CD4-positive, alpha-beta T cell (primary cell): ENCODE measurements at places on chromosomes 1 and 21.

GRCh38 chr1:209845408-209845725, 17.6 kb downstream of the UTP25 start:
- DNase-seq, result no peak
- no peak overlapping the region for H3K4me3 ChIP-seq
- H3K27me3 ChIP-seq, result no peaks in the 10 kb centered on the region

DNA sequence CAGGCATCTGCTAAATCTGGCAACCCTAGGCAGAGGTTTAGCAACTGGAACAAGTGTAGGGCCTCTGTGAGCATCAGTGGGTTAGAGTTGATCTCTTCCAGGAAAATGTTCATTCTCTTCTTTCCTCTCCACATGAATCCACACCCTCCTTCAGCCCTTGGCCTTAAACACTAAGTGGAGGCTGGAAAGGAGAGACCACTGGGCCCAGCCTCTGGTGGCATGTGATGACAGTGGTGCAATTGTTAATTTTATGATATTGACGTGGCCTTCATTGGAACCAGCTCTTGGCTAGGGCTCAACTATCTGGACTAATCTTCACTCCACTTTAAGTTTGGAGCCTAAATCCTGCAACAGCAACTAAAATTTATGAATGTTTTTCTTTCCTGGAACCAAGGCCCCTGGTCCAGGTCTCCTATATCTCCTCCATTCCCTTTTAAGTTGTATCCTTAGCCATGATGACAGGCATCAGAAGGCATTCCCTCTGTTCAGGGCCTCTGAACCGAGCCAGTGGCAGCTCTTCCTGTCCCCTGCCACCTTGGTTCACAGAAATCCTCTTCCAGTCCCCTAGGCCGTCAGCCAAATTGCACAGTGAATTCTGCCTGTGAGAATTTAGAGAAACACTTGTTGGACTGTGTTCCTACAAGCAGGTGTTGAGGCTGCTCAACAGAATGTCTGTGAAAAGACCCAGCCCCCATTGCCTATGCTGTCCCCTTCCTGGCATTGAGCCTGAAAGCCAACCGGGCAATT, 132.2 kb downstream of the PSMG1 start:
- H3K27me3 ChIP-seq, result no peaks in the 10 kb centered on the region
- no peak for DNase-seq
- no peaks in the 10 kb centered on the region for H3K36me3 ChIP-seq
- H3K27ac ChIP-seq, result no peak overlapping the region

- H3K27me3 ChIP-seq, result no peaks in the 10 kb centered on the region
- DNase-seq, result no peak
- no peaks in the 10 kb centered on the region for H3K36me3 ChIP-seq
- H3K4me1 ChIP-seq, result no peaks in the 10 kb centered on the region
- H3K4me3 ChIP-seq, result no peak overlapping the region
Measured at GRCh38 chr1:71343686-71344416, 263.0 kb upstream of the ZRANB2 start.

- no peak overlapping the region for H3K27ac ChIP-seq
- no peaks in the 10 kb centered on the region for H3K4me1 ChIP-seq
- no peak overlapping the region for H3K4me3 ChIP-seq
- no peaks in the 10 kb centered on the region for H3K27me3 ChIP-seq
Measured at GRCh38 chr1:191240925-191241324, 763.3 kb upstream of the BRINP3 start.

GRCh38 chr1:65208563-65208973, 60.6 kb downstream of the AK4 start:
- H3K27ac ChIP-seq, result no peak overlapping the region
- H3K4me1 ChIP-seq, result no peaks in the 10 kb centered on the region
- H3K4me3 ChIP-seq, result no peak overlapping the region
- H3K27me3 ChIP-seq, result no peaks in the 10 kb centered on the region
- no peaks in the 10 kb centered on the region for H3K36me3 ChIP-seq

DNA sequence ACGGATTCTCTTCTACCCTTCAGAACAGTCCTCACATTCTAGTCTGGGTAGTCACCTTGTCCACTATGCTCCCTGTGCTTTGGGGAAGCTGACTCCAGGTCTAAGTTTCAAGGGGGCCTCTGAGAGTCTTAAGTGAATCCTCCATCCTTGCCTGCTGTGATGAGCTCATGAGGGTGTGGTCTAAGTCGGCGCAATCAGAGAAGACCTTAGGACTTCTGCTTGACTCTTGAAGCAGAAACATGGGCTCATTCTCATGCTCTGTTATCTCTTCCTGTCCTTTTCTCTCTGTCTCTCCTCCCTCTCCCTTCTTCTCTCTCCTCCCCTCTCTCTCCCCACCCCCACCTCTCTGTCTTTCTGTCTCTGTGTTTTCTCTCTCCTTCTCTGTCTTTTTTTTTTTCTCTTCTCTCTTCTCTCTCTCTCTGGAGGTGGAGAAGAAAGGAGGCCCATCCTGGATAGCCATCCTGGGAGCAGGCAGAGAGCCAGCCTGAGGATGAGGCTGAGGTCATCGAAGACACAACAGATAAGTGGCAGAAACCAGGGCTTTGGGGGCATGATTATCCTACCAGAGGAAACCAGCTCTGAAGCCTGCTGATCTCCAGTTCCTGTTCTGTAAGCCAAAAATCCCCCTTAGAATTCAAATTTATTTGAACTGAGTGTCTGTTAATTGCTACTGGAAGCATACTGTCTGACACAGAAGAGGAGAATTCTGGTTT, 245.6 kb downstream of the SIPA1L2 start:
- no peak overlapping the region for H3K27ac ChIP-seq
- H3K4me3 ChIP-seq, result no peak overlapping the region
- no peaks in the 10 kb centered on the region for H3K36me3 ChIP-seq
- no peaks in the 10 kb centered on the region for H3K27me3 ChIP-seq

GRCh38 chr1:228372183-228373003, 34.2 kb downstream of the TRIM11 start:
- no peak for DNase-seq
- H3K4me3 ChIP-seq, result no peak overlapping the region
- H3K27me3 ChIP-seq, result no peaks in the 10 kb centered on the region

DNA sequence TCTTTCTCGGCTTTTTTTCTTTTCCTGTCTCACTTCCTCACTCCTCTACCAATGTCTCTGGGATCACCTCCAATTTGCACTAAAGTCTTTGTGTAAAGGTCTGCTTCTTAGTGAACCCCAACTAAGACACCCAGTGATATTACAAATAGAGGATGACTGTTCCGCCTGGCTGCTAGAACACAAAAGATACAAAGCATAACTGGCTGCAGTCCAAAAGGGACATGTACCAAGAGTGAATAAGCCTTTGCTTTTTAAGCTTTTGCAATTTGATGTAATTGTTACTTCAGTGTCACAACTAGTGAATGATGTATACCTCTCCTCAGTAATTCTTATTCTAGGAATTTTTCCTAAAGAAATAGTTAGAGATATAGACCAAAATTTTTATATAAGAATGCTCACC, 82.8 kb upstream of the BEND5 start:
- H3K4me3 ChIP-seq, result no peak overlapping the region
- H3K27ac ChIP-seq, result no peak overlapping the region
- no peaks in the 10 kb centered on the region for H3K27me3 ChIP-seq
- no peaks in the 10 kb centered on the region for H3K36me3 ChIP-seq

DNA sequence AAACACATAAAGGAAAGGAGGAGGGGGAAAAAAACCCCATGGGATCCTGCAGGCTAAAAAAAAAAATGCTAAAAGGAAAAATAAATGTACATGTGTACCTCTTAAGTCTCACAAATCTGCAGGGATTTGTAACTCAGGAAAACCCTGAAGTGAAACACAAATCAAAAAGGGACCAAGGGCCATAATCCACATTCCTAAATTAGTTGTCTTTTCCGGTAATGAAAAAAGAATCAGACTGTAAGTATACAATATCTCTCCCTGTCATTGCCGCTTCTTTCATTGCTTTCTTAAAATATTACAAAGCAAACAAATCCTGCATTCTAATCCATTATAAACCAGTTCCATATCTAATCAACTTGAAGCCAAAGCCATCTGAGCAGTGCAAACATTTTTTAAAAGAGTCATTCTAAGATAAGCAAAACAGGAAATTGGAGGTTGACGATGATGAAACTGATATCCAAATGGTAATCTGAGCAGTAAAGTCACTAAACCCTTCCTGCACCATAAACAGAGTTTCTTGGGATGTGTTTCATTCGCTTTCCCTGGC, 58.7 kb upstream of the SIM2 start:
- H3K36me3 ChIP-seq, result no peaks in the 10 kb centered on the region
- H3K27ac ChIP-seq, result no peak overlapping the region
- no peak for DNase-seq
- H3K4me1 ChIP-seq, result no peaks in the 10 kb centered on the region
- no peaks in the 10 kb centered on the region for H3K27me3 ChIP-seq

GRCh38 chr1:87669674-87670073, 341.0 kb downstream of the LMO4 start:
- no peak overlapping the region for H3K27ac ChIP-seq
- no peaks in the 10 kb centered on the region for H3K36me3 ChIP-seq
- no peaks in the 10 kb centered on the region for H3K27me3 ChIP-seq
- H3K4me3 ChIP-seq, result no peak overlapping the region
- H3K4me1 ChIP-seq, result no peaks in the 10 kb centered on the region

DNA sequence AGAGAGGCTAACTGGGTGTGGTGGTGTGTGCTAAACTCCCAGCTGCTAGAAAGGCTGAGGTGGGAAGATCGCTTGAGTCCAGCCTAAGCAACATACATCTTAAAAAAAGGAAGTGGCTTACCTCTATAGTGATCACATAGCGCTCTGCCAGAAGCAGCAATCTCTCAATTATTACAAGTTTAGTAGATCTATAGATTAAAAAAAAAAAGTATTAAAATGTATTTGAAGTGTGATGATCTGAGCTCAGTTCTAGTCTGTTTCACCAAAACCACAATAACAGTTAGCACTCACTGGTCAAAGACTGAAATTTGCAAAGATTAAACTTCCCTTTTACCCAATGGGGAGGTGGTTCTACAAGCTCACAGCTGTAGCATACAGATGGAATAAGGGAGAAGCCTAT, 76.3 kb downstream of the USP24 start:
- no peak overlapping the region for H3K27ac ChIP-seq
- no peak overlapping the region for H3K4me3 ChIP-seq
- H3K36me3 ChIP-seq, result peaks cover 87% of the 10 kb centered on the region
- H3K27me3 ChIP-seq, result no peaks in the 10 kb centered on the region
- DNase-seq, result no peak

GRCh38 chr1:226606311-226607267, 58.0 kb downstream of the STUM start:
- H3K4me3 ChIP-seq, result no peak overlapping the region
- H3K27ac ChIP-seq, result no peak overlapping the region
- no peaks in the 10 kb centered on the region for H3K36me3 ChIP-seq
- no peaks in the 10 kb centered on the region for H3K27me3 ChIP-seq
- DNase-seq, result no peak
- peaks cover 4% of the 10 kb centered on the region for H3K4me1 ChIP-seq

- H3K4me3 ChIP-seq, result no peak overlapping the region
- no peaks in the 10 kb centered on the region for H3K36me3 ChIP-seq
- DNase-seq, result no peak
- no peak overlapping the region for H3K27ac ChIP-seq
Measured at GRCh38 chr1:30879940-30880677, 28.4 kb downstream of the SDC3 start.

GRCh38 chr1:238652346-238652968, 733.9 kb upstream of the CHRM3 start:
- H3K4me3 ChIP-seq, result no peak overlapping the region
- DNase-seq, result no peak
- H3K27me3 ChIP-seq, result no peaks in the 10 kb centered on the region
- no peak overlapping the region for H3K27ac ChIP-seq
- H3K36me3 ChIP-seq, result no peaks in the 10 kb centered on the region
- no peaks in the 10 kb centered on the region for H3K4me1 ChIP-seq

- H3K27me3 ChIP-seq, result no peaks in the 10 kb centered on the region
- H3K36me3 ChIP-seq, result peaks cover 20% of the 10 kb centered on the region
Measured at GRCh38 chr1:151011154-151011850, 3.1 kb downstream of the PRUNE1 start.

- H3K4me3 ChIP-seq, result no peak overlapping the region
- H3K27me3 ChIP-seq, result no peaks in the 10 kb centered on the region
- no peaks in the 10 kb centered on the region for H3K4me1 ChIP-seq
- DNase-seq, result no peak
Measured at GRCh38 chr1:76668046-76668445, 199.2 kb upstream of the ST6GALNAC5 start.

- H3K27ac ChIP-seq, result no peak overlapping the region
- no peak overlapping the region for H3K4me3 ChIP-seq
- H3K36me3 ChIP-seq, result peaks cover 8% of the 10 kb centered on the region
- no peak for DNase-seq
Measured at GRCh38 chr1:112536561-112536960, 27.8 kb downstream of the WNT2B start.

DNA sequence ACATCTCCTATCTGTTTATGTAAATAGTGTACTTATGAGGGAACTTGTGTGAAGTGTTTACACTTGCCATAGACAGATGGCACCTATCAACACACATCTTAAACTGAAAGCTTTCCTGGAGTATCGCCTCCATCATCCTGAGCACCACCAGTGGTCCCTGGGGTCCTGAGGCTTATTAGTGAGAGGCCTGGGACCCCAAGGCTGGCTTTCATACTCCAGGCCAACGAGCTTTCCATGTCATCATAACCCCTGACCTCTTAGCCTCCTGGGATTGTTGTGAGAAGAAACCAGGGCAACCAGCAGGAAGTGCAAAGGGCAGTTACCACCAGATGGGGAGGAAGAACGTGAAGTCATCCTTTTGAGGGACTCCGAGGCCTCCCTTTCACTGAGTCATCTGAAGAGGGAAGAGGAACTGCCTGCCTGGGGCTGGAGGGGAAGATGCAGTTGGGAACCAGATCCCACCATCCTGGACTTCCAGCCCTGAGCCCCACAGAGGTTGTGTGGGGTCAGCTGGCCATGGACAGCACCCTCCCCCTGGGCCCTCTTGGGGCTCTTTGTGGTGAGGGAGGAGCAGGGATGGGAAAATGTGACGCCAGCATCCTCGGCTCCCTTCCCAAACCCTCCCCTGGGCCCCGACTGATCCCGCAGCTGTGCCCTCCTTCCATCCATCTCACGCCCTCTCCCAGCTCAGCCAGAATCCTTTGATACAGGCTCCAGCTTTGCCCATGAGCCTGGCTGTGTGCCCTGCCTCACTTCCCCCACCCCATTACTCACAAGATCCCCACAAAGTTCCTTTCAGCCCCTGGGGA, 5.8 kb downstream of the INKA2 start:
- H3K4me1 ChIP-seq, result peaks cover 15% of the 10 kb centered on the region
- no peak for DNase-seq
- H3K4me3 ChIP-seq, result no peak overlapping the region
- peaks cover 15% of the 10 kb centered on the region for H3K27me3 ChIP-seq
- H3K27ac ChIP-seq, result no peak overlapping the region
- H3K36me3 ChIP-seq, result no peaks in the 10 kb centered on the region
